ENCODE measurements at places on chromosomes 16 and 17.

DNA sequence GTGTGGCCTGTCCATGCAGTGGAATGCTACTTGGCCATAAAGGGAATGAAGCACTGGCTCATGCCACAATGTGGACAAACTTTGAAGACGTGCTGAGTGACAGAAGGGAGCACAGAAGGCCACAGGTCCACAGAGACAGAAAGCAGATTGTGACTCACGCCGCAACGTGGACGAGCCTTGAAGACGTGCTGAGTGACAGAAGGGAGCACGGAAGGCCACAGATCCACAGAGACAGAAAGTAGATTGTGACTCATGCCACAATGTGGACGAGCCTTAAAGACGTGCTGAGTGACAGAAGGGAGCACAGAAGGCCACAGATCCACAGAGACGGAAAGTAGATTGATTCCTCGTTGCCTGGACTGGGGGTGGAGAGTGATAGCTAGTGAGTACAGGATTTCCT is 19.2 kb downstream of the ZC3H18 start:
- no peak for DNase-seq

- DNase-seq, result no peak
These were observed 18.4 kb upstream of the MRPS23 start for GRCh38 chr17:57868007-57868909.

- no peak for DNase-seq
These were observed 45.4 kb upstream of the MYOCD start for GRCh38 chr17:12620200-12620720.

DNA sequence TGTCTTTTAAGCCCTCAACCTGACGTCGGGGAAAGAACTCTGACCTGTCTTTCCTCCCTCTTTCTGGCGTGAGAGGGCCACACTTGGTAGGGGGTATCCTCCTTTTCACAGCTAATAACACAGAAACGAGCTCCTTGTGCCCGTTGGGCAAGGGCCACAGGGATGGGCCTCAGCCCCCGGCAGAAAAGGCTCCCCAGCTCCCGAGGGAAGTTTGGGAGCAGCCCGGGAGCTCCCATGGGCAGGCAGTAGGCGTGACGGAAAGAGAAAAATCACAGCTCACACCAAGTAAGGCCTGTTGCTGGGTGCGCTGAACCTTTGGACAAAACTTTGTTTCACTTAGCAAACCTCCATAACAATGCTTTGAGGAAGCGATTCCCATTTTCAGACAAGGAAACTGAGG is 82.8 kb upstream of the MED9 start:
- DNase-seq, result no peak

GRCh38 chr16:24975428-24975889 is 39.7 kb downstream of the ARHGAP17 start:
- no peak for DNase-seq

- DNase-seq, result no peak
These were observed 690 bp downstream of the RHOT1 start for GRCh38 chr17:32142857-32143526.
